ENCODE measurements at places on chromosomes 12 and 14. TPM values are rescaled to one million over a fixed set of nuclear protein-coding genes. Genes with fewer than 3 reads are reported as not detected.

The TAS2R7 gene
- not detected for polyA plus RNA-seq

The C3AR1 gene
- 0.70 TPM for polyA plus RNA-seq

The KCNC2 gene
- polyA plus RNA-seq: not detected

The SPIC gene
- polyA plus RNA-seq: not detected

All from endothelial cell of umbilical vein (primary cell).